ENCODE measurements at places on chromosomes 7 and 10.

- DNase-seq: no peak
Measured at GRCh38 chr7:48041653-48041970, 6.3 kb downstream of the C7orf57 start.

DNA sequence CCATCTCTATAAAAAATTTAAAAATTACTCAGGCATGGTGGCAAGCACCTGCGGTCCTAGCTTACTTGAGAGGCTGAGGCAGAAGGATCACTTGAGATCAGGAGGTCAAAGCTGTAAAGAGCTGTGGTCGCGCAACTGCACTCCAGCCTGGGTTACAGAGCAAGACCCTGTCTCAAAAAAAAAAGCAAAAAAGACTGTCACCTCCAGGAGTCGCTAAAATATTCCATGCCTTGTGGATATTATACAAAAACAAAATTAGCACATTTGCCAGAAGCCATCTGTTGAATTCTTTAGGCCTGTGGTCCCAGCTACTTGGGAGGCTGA lies 87.0 kb upstream of the SDK1 start:
- no peak for DNase-seq

GRCh38 chr7:101436857-101437576 lies 74.3 kb downstream of the COL26A1 start:
- no peak for DNase-seq

DNA sequence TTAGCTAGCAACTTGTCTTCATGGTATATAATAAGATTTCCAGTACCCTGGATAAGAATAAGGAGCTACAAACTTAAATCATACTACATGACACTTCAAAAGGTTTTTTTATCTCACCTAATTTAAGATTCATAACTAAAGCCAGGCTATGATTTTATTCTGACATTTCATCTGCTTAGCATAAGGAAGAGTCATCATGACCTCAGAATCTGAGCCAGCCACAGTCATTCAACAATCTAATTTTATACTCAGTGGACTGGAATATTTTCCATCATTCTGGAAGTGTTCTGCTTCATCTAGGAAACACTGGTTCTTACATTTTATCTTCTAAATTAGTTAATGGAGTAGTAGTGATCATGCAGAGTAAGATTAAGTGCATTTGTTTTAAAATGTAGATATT lies 102.1 kb upstream of the KCND2 start:
- no peak for DNase-seq

DNA sequence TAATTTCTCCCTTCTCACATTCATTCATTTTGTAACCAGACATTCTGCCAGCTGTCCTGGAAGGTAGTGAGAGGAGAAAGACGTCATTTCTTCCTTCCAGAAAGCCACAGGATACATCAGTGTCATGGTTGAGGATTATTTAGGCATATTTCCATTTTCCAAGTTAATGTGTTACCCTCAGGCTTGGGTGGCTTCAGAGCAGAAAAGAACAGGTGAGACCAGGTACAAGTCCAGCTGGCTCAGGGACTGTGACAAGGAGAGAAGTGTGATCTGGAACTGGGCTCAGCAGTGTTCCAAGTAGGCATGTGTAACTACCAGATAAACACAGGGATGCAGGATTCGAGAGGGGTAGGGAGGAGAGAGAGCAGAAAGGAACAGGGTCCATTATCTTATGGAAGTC lies 386.9 kb downstream of the GALNT17 start:
- DNase-seq: no peak

- no peak for DNase-seq
Measured at GRCh38 chr7:57424515-57425238, 25.3 kb upstream of the ZNF716 start.
